Activated CD4-positive, alpha-beta T cell treated with anti-CD3 and anti-CD28 coated beads for 36 hours (primary cell): ENCODE measurements at places on chromosomes 12 and 14. TPM values are rescaled to one million over a fixed set of nuclear protein-coding genes. Genes with fewer than 3 reads are reported as not detected.

The KLRC2 gene
- total RNA-seq, result not detected

The LYZ gene
- total RNA-seq, result not detected

The STAB2 gene
- not detected for total RNA-seq

The CYP27B1 gene
- total RNA-seq, result 6.8 TPM

The TSHR gene
- total RNA-seq, result not detected

The HOTAIR gene
- total RNA-seq, result not detected

The ATP2B1 gene
- total RNA-seq, result 19.7 TPM

The ACSS3 gene
- not detected for total RNA-seq

The CLEC12A gene
- total RNA-seq, result not detected

The PLXNC1 gene
- 5.3 TPM for total RNA-seq

The PTPRB gene
- not detected for total RNA-seq

The KERA gene
- not detected for total RNA-seq

The GLIPR1L2 gene
- 0.50 TPM for total RNA-seq

The FKBP11 gene
- 63.8 TPM for total RNA-seq

GRCh38 chr14:21023817-21024584, 860 bp downstream of the NDRG2 start:
- DNase-seq, result peak; percentile 27

GRCh38 chr12:123057513-123058265, 77.2 kb downstream of the ARL6IP4 start:
- DNase-seq, result no peak

GRCh38 chr12:98228683-98229539, 286.5 kb upstream of the TMPO start:
- no peak for DNase-seq

GRCh38 chr14:39988939-39989338, 556.7 kb upstream of the FBXO33 start:
- no peak for DNase-seq

DNA sequence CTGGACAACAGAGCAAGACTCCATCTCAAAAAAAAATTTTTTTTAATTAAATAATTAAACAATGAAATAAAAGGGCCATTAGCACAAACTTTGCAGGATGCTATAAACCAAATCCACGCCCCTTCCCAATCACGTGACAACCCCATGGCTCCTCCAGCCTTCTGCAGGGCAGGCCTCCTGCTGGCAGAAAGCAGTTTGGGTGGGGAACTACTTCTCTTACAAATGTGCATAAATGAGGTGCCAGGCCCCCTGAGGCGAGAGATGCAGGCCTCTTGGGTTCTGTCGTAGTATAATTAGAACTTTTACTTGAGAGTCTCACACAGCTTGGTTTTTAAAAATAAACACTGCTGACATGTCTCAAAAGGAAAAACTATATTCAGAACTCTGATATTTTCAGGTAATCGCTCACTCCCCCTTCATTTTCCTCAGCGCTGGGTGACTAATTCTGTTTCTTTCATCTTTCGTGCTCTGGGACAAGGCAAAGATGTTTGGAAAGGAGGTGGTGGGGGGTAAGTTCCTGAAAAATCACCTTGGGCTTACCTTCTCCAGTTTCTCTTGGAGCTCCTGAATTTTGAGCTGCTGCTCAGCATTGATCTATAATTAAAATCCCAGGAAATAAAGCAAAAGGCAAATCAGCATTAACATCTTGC, 101.7 kb downstream of the CIT start:
- no peak for DNase-seq

DNA sequence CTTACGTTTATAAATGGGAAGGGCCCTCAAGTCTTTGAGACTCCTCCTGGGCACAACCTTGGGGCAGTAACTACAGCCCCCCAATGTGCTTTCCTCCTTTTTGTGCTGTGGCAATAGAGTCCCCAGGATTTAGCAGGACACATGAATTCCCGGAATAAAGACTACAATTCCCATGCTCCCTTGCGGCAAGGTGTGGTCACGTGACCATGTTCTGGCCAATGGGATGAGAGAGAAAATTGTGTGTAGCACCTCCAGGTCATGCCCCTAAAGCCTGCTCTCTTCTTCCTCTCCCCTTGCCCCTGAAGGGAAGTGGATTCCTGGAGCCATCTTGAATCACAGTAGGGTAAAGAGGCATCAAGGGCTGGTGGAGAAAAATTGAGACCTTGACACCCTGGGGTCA, 295.1 kb upstream of the SFSWAP start:
- no peak for DNase-seq

DNA sequence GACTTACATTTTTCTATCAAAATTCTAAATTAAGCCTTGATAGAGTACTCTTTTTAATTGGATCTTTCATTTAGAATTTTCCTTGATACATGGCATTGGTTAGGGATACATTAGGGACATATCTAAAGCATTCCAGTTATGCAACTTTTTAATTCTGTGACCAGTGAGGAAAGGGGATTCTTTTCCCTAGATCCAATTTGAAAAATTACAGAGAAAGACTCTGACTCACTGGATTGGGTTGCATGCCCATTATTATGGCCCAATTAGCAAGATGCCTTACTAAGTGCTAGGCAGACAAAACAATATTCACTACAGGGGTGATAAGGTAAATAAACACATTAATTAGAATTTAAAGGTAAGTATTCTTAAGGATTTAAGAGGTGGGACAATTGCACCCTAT, 5.2 kb upstream of the RAD52 start:
- DNase-seq, result no peak

DNA sequence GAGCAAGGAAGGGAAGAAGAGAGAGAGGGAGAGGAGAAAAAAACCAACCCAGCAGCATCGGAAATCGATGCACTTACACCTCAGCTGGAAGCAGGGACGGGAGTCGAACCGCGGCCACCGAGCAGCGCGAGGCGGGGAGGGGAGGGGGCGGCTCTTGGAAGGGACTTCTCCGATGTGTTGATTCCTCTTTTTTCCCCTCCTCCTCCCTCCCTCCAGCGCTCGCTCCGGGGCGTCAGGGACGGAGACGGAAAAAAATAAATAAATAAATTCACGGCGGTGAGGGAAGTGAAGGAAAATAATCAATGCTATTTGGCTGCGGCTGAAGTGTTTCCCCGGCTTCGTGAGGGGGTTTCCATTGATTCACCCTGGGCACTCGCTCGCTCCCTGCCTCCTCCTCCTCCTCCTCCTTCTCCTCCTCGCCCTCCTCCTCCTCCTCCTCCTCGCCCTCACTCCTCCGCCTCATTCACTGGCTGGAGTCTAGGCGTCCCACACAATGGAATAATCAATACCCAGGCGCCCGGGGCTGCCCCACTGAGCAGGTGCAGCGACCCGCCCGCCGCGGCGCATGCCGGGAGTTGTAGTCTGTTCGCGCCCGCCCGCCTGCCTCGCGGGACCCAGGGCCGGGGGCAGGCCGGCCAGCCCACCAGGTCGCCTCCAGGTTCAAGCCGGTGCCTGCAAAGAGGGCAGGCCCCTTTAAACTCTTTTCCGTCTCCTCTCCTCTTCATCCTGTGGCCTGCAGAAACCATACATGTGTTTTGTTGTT, at the start of gene ZFHX2:
TSS of gene ZFHX2 (minus strand) at position 500 of the 763 bp plus-strand sequence. CDS start 16,440 bp downstream, outside the sequence.
- DNase-seq, result peak; percentile 89

- no peak for DNase-seq
Observed at GRCh38 chr12:69065775-69066174, 132.8 kb upstream of the CPM start.

- DNase-seq, result no peak
Observed at GRCh38 chr12:19657732-19658130, 218.4 kb downstream of the AEBP2 start.

DNA sequence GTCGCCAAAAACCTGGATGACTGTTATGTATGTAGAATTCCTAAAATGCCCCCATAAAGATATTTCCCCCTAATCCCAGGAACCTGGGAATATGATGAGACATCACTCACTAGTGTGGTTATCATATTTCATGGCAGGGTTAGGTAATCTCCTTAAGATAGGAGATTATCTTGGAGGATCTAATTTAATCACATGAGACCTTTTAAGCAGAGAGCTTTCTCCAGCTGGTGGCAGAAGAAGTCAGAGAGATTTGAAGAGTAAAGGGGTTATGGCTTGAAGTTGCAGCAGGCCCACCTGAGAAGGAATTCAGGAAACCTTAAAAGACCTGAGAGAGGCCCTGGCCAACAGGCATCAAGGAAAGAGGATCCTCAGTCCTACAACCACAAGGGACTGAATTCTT, 53.6 kb downstream of the DYRK2 start:
- no peak for DNase-seq

DNA sequence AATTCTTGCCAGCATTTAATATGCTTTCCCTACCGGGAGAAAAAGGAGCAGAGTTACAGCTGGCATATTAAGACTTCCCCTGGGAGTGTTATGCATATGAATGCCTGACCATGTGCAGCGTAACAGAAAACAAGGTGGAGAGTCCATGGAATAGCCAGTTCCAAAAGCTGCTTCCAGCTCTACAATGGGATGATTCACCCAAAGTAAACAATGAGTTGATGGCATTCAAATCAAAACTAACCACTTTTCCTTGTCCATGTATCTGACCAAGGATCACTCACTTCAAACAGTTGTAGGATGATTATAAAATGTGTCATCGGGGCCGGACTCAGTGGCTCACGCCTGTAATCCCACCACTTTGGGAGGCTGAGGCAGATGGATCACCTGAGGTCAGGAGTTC, 48.1 kb upstream of the BICDL1 start:
- DNase-seq, result no peak

- no peak for DNase-seq
Observed at GRCh38 chr12:22759769-22760674, 135.1 kb downstream of the ETNK1 start.

DNA sequence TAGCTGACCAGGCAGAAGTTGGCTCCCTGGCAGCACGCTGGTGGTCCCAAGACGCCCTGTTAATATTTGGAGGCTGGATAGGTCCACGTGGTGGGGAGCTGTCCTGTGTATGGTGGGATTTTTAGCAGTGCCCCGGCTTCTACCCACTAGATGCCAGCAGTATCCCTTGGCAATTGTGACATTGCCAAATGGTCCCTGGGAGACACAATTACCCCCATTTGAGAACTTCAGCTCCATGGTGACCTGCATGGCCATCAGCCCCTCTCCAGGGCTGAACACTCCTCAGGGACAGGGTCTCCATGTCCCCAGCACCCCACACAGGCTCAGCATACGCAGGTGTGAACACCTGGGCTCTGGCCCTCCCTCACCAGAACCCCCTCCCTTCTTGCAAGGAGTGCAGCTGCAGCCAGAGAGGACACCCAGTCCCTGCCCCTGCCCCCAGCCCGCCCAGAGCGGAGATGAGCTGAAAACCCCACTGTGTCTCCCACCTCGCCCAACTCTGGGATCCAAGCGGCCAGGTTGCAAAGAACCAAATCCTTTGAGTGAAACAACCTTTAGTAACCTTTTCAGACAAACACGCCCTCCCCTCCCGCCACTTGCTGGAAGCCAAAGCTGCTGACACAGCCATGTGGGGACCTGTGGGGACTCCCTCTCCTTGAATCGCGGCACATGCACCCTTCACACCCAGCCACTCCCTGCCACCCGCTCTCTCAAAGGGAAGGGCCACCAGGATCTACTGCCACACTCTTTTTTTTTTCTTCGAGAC, 120.4 kb downstream of the CALM1 start:
- no peak for DNase-seq

DNA sequence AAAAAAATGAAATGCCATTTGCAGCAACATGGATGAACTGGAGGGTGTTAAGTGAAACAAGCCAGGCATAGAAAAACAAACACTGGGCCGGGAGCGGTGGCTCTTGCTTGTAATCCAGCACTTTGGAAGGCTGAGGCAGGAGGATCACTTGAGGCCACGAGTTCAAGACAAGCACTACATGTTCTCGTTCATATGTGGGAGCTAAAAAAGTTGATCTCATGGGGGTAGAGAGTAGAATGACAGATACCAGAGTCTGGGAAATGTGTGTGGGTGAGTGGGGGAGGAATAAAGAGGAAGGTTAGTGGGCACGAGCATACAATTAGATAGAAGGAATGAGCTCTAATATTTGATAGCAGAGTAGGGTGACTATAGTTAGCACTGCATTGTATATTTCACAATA, 21.5 kb downstream of the CACNA2D4 start:
- DNase-seq, result no peak

GRCh38 chr14:77206877-77207389, 25.3 kb downstream of the TMEM63C start:
- no peak for DNase-seq

DNA sequence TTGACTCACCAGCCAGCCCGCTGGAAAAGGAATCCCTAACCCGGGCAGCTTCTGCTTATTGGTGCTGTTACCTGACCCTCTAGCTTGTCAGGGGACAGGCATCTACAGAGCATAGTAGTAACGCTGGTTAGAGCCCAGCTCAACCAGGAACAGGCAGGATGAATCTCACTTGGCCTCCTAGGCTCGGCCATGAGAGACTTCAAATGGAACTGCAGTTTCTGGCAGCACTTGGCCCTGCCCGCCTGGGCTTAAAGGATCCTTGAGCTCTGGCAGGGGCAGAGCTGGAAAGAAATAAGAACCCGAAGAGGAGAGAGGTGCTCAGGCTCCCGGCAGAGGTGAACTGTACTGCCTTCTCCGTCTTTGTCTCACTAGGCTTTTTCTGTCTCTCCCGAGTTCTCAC, 2.3 kb upstream of the LHX5 start:
- DNase-seq, result no peak

- no peak for DNase-seq
Observed at GRCh38 chr12:90062799-90063198, 354.2 kb upstream of the ATP2B1 start.

DNA sequence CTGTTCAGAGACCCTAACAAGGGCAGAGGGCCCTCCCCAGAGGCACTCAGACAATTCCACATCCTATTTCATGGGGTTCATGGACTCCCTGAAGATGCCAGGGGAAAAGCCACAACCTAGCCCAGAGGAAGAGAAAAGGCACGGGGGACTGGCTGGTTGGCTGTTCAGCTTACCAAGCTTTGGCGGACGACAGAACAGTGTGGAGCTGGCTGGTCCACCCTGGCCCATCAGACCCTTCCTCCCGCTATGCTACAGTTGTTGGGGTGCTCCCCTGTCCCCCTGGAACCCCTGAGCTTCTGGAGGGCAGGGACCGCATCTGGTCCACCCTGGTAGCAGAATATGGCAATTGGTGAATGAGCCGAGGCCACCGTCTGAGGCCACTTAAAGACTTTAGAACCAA, 6.3 kb downstream of the TESC start:
- no peak for DNase-seq

DNA sequence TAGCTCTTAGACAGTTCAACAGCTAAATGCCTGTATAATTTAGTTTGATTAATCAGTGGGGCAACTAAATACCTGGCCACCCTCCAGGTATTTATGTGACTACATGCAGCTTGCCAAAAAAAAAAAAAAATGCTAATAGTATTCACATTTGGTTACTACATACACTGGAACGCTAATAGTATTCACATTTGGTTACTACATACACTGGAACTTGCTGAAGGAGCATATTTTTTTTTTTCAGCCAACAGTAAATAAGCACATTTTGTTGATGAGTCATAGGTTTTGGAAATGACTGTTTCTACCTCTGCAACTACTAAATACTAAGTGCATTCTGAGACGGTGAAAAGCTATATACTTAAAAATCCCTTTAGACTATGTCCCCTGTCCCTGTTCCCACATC, 1172.3 kb downstream of the LRFN5 start:
- DNase-seq, result no peak

- no peak for DNase-seq
Observed at GRCh38 chr14:55976655-55977054, 141.6 kb upstream of the PELI2 start.

- DNase-seq, result peak; percentile 70
Observed at GRCh38 chr14:50559990-50560930, at the start of gene ATL1. Gene ATL1, plus strand, starts transcription at chr14:50560145. Its CDS starts 121 bp downstream, at chr14:50560266.
